Activated effector memory CD4-positive, alpha-beta T cell treated with Interleukin-2 at 50 U/mL for 16 hours (primary cell): ENCODE measurements at places on chromosomes 4 and X.

DNA sequence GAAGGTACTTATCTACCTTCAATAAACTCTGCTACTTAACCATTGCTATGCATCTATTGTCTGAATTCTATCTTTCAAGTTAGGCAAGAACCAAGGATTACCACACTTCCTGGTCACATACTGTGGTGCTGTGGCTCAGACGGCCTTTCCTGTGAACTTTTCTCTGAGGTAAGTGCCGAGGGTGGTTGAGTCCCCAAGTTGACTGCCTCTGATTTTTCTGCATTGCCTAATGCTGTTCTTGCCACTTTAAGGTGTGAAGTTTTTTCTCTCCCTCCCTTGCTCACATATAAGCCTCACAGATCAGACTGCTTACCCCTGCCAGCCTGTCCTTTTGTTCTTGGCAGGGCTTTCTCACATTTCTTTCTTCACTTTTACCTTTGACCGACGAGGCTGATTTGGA is 348.0 kb upstream of the POU3F4 start:
- DNase-seq = no peak

- DNase-seq = no peak
Measured at GRCh38 chr4:181509073-181509472, 734.1 kb upstream of the TENM3 start.

DNA sequence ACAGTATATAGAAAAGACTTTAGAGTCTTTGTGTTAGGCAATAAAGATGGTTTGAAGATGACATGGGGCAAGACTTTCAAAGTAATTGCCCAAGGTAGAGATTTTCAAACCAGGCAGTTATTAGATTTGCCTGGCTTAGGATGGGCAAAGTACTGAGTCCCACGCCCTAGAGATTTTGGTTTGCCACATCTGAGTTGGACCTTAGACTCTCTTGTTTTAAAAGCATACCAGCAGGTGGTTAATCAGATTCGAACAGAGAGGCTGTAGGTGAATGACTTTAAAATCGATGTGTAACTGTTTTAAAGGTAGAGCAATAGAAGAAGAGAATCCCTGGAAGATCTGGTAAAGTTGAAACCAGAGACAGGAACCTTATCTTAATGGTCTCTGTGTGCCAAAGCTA is 121.5 kb downstream of the RAPGEF2 start:
- DNase-seq = no peak

DNA sequence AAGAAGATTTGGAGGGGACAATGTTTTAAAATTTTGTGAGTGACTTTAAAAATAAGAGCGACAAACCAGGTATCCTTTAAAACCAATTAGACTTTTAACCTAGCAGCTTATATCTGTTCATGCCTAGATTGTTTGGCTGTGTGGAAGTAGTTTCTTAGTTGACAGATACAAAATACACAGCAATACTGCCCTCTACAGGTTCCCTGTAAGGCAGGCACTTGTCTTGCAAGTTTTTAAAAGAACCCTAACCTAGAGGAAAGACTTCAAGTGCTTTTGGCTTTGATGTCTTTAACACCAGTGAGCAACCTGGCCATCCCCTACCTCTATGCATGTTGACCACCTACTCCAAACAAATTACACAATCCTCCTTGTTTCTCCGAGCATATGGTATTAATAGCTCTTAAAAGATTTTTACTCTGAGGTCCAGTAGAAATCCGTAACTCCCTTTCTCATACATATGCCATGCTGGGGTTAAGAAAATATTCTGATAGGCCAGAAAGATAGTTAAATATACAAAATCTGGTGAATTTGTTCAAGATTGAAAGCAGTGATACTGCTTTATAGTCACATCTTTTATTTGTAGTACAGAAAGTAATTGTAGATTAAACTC is 273.0 kb downstream of the ARHGAP24 start:
- DNase-seq = no peak

DNA sequence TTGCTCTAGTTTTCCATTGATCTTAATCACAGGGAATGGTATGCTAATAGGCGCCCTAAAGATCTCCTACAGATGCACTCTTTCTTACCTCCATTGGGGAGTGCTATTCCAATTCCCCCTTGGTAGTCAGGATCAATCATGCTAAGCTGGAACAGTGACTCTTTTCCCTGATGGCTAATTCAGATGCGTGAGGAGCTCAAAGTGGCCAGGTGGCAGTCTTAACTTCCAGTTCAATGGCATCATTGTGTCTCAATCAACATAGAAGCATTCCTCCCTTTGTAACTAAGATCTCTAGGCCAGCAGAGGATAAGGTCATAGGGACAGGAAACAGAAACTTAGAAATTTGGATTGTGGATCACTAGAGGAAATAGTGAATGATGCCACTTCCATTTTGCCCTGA is 216.8 kb downstream of the GRID2 start:
- no peak for DNase-seq

- DNase-seq = no peak
Measured at GRCh38 chr4:104532677-104533076, 38.0 kb upstream of the CXXC4 start.

- no peak for DNase-seq
Measured at GRCh38 chr4:47391256-47391655, 72.2 kb downstream of the COMMD8 start.

GRCh38 chr4:1644891-1645657 is 39.0 kb downstream of the FAM53A start:
- no peak for DNase-seq

- no peak for DNase-seq
Measured at GRCh38 chr4:38343608-38344007, 320.4 kb upstream of the KLF3 start.

- no peak for DNase-seq
Measured at GRCh38 chr4:106677213-106677612, 308.6 kb upstream of the GIMD1 start.

GRCh38 chrX:100081503-100081902 is 328.6 kb downstream of the PCDH19 start:
- no peak for DNase-seq

DNA sequence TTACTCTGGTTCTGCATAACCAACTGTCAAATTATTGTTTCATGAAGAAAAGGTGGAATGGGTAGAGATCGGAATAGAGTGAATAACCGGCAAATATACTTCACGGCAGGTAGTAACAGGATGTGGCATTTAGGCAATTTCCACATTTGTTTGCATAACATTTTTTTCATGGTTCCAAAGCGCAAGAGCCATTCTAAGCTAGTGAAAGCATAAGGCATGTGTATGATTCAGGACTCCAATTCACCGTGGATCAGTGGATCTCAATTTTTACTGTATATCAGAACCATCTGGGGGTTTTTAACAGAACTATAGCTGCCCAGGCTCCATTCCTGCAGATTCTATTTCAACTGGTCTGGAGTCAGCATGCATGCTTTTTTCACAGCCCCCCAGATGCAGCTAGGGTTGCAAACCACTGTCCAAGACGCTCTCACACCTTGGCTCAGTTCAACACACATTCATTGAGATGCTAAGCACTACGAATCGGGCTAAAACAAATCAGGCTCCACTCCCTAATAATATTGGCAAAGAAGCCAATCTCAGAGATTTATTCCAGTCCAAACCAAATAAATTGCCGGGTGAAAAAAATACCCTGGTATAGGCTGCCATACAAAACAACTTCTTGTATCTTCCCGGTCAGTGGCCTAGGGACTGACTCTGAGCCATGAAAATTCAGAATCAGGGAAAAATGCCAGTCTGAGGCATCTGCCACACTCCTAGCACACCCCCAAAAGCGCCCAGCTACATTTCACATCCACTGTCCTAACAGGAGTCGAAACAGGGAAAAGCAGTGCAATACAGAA is 30.0 kb downstream of the AFAP1 start:
- DNase-seq = no peak

- DNase-seq = no peak
Measured at GRCh38 chrX:69028006-69028760, 137.1 kb downstream of the PJA1 start.

DNA sequence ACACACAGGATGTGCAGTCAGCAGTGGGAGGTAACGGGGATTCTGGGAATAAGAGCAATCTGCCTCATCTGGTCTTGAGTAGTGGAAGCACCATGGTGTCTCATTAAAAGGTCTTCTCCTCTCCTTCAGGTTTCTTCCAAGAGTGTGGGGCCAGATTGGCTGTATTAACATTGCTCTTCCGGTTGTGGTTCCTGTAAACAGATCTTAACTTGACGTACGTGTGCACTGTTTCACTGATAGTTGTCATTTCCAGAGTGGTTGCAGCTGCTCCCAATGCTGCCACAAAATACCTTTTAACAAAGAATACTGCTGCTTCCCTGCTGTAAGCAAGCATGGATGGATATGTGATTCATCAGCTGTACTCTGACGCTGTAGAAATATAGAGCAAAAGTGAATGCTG is 1443.4 kb upstream of the TENM3 start:
- no peak for DNase-seq

DNA sequence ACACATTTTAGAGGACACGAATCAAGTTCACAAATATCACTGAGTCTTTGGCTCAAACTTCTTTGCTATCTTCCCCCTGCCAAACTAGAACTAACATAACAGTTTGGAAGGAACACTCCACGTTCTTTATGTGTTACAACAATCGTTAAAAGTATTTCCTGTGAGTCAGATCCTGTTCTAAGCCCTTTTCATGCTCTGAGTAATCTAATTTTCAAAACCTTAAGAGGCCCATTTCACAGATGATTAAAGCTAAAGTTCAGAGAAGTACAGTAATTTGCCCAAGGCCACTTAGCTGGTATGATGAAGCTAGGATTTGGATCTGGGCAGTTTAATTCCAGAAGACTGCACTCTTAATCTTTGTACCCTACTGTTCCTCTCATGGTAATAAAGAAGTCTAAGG is 854.4 kb upstream of the INTU start:
- no peak for DNase-seq

GRCh38 chr4:173651651-173652282 is 121.7 kb upstream of the HAND2 start:
- no peak for DNase-seq

DNA sequence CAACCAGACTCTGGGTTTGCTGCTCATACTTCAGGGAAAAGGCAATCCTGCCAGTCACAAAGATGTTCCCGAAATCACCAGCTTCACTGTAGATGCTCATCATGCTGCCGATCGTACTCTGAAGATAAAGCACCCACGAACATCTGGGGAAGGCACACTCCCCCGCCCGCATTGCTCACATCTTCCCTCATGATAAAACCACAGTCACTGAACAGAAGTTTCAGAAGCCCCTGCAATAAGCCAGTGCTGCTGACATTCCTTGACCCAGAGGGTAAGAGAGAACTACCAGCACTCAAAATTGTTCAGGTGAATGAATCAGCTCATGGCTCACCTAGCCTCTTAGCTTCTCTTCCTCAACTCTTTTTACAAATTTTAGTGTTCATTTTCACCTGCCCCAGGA is 43.1 kb downstream of the SRPX2 start:
- no peak for DNase-seq

GRCh38 chr4:36243355-36244256 is 708 bp downstream of the ARAP2 start:
- peak; percentile 41 for DNase-seq

- no peak for DNase-seq
Measured at GRCh38 chrX:133555782-133556458, 140.6 kb upstream of the GPC4 start.

DNA sequence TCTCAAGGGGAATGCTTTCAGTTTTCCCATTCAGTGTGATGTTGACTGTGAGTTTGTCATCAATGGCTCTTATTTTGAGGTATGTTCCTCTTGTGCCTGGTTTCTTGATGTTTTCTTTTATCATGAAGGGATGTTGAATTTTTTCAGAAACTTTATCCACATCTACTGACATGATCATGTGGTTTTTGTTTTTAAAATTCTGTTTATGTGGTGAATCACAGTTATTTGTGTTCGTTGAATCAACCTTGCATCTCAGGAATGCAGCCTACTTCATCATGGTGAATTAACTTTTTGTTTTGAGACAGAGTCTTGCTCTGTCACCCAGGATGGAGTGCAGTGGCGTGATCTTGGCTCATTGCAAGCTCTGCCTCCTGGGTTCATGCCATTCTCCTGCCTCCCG is 263.1 kb upstream of the KLF3 start:
- no peak for DNase-seq

GRCh38 chrX:97045470-97045869 is 161.8 kb downstream of the RPA4 start:
- no peak for DNase-seq

GRCh38 chrX:154892296-154892695 is 6.1 kb downstream of the F8A1 start:
- no peak for DNase-seq

DNA sequence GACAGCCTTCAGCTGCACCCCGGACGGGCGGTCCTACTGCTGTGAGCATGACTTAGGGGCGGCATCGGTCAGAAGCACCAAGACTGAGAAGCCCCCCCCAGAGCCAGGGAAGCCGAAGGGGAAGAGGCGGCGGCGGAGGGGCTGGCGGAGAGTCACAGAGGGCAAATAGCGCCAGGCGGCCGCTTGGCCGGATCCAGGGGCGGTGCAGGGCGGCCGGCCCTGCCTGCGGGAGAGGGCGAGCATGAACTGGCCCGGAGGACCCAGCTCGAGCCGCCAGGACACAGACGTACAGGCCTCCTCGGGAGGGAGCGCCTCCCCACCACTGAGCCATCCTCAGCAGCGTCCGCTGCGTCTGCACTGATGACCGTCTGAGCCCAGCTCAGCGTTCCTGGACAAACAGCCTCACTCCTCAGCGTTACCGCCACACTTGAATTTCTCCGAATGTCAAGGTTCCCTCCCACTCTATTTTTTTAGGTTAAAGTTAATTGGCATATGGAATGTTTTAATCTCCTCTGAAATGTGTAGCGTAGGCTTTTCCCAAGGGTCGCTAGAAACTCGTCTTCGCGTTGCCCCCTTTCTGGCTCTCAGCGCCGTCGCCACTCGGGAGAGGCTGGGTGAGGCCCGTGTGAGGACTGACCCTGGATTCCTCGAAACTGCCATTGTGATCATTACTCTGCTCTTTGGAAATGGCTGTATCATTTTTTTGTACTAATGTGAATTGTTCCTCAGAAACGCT is 29.9 kb downstream of the NELFA start:
- DNase-seq = no peak

DNA sequence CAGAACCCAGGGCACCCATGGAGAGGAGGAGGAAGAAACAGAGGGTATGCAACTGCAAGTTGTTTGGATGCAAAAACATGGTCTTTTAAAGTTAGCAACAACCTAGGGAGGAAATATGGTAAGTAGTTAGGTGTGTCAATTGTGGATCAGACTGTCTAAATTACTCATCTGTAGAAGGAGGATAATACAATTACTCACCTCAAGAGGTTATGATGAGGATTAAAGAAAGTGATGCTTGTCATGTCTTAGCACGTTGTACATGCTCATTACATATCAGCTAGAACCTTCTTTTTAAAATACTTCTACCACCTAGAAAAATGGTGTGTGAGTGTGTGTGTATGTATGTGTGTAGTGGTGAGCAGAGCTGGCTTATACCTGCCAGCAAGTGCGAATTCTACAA is 2.3 kb upstream of the C1QTNF7 start:
- no peak for DNase-seq

GRCh38 chrX:105533951-105534350 is 288.4 kb upstream of the NRK start:
- no peak for DNase-seq

DNA sequence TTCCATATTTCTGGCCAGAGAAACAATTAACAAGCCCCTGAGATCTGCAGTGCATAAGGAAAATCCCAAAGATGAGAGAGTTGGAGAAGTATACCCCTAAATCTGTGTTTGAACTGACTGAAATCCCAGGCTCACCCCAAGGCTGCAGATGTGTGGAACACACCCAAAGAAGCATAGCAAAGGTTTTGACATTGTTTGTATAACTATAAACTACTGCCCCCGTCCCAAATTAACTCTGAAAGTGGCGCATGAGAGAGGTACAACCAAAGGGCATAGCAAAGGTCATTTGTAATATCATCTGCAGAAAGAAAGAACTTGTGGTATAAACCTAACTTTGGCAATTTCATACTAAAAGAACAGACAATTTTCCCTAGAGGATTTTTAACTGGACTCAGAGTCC is 157.9 kb downstream of the DCAF12L1 start:
- no peak for DNase-seq

- no peak for DNase-seq
Measured at GRCh38 chrX:68568136-68568535, 69.3 kb downstream of the YIPF6 start.
